ENCODE measurements at places on chromosomes 1 and 21.

GRCh38 chr1:11570821-11571380, 83.3 kb downstream of the FBXO2 start:
- DNase-seq: no peak

GRCh38 chr1:219177940-219178339, 4.3 kb downstream of the LYPLAL1 start:
- no peak for DNase-seq

GRCh38 chr1:160342526-160342925, 524 bp downstream of the COPA start:
- DNase-seq: peak; percentile 75

DNA sequence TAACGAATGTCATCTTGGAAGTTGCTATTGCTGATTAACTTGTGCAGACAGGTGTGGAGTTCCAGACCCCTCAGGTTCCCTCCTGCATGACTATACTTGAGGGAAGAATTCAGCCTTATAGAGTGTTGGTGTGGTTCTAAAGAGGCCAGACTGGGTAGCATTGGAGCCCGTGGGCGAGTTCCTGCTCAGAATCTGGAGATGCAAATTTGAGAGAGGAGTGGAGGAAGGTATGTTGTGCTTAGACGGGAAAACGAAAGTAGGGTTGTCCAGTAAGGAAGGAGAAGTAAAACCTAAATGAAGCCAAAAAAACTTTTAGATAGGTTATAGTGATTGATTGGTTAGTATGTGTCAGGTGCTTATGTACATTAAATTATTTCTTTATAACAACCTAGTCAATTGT, 79.2 kb downstream of the ZNF326 start:
- DNase-seq: no peak

DNA sequence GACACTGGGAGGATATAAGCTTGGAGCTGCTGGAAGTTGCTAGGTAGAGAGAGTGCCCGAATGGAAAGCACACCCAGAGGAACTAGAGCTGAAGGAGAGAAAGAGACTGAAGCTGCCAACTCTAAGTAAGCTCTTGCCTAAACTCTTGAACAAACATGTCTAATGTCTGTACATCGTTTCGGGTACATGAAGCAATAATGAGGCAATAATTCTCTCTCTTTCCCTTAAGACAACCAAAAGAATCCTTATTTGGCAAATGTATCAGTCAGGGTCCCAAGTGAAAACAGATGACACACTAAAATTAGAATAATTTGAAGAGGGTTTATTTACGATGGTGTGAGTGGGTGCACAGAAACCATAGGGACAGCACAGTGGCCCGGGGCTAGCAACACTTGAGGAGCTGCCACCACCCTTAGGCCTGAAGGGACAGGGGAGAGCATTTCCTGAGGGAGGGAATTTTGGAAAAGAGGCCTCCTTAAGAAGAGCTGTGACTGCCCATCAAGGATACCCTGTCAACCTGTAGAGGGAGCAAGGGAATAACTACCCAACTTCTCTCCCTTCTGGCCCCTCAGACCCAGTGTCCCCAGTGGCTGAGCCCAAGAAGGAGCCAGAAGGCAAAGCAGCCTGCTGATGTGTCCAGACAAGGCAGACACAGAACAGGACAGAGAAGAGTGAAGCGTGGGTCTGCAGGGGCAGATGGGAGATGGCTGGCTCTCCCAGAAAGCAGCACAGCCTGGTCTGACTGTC, 36.1 kb upstream of the KHDRBS1 start:
- no peak for DNase-seq

- DNase-seq: no peak
Measured at GRCh38 chr1:162631546-162632191, 595 bp upstream of the DDR2 start.

- DNase-seq: peak; percentile 67
Measured at GRCh38 chr1:11858968-11859871, 475 bp upstream of the NPPB start.

DNA sequence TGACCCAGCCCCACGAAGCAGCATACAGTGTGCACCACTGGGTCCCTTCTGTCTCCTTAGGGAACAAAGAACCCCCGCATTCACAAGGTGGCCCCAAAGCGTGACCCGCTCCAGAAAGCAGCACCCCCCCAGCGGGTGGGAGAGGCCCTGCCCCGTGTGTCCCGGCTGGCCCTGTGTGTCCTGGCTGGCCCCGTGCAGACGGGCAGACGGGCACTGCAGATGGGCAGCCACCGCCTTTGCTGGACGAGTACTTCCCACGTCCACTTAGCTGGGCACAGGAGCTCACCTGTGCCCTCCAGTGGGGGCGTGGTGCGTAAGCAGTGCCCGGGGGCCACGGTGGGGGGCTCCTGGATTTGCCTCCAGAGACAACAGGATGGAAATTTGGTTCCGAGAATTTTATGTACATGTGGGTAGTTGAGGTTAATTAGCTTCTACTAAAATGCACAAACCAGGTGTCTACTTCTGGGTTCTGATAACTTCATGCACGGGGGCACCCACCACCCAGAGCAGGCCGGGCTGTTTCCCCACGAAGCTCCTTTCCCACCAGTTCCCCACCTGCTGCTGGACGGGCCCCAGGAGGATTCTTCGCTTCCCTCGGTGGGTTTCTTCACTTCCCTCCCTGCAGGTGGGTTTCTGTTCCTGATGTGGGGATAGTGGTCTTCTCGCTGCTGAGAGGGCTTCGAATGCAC, 33.2 kb upstream of the SLC19A1 start:
- DNase-seq: no peak

DNA sequence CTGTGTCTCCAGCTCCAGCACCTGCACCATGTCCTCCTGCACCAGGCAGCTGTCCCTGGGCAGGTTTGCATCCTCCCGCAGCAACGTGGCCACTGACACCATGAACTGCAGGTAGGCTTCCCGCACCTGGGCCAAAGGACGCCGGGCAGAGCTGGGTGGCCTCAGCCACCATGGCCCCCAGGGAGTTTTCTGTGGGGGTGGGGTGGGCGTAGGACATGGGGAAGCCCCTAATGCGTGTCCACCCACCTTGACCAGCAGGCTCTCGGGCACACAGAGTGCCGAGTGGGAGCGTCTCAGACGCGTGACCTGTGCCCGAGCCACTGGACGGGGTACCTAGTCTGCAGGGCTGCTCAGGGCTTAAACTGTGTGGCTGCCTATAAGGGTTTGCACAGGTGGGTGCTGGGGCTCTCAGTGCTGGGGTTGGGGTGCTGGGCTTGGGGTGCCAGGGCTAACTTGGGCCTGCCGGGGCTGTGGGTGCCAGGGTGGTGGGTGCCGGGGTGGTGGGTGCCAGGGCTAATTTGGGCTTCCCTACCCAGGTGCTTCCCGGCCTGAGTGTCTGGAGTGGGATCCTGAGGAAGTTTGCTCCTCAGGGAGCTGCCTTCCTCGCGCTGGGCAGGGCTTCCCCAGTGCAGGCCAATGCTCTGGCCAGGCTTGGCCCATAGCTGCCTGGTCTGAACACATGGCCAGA, 17.7 kb downstream of the PRXL2B start:
- DNase-seq: no peak

GRCh38 chr1:82560566-82560965, 759.8 kb downstream of the ADGRL2 start:
- DNase-seq: no peak

DNA sequence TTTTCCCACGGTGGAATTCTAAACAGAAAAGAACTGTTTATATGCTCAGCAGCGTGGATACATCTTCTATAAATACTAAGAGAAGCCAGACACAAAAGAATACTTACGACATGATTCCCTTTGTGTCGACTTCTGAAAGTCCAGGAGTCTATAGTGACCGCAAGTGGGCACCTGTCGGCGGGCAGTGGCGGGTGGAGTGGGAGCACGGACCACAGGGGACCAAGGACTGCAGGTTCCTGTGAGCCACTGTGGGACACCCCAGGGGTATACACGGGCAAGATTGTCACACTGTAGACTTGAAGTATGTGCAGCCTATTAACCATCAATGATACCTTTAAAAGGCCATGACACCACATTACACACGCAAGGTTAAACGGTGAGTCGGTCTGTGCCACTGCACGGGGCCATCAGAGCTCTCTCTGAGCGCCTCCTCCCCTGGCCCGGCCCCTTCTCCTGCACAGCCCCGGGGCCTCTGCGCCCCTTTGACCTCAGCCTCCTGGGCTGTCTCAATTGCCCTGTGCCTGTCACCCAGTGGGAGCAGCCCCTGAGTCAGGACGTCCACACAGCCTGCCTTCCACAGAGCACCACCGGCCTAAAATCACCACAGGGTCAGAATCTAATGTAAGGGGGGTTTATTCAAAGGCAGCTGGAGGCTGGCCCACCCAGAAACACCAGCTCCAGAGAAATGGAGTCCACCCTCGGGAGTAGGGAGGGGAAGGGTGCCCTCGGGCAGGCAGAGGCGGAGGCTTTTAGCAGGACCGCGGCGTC, 90.0 kb upstream of the COL6A1 start:
- no peak for DNase-seq

GRCh38 chr1:29825274-29825940, 589.1 kb downstream of the PTPRU start:
- no peak for DNase-seq

DNA sequence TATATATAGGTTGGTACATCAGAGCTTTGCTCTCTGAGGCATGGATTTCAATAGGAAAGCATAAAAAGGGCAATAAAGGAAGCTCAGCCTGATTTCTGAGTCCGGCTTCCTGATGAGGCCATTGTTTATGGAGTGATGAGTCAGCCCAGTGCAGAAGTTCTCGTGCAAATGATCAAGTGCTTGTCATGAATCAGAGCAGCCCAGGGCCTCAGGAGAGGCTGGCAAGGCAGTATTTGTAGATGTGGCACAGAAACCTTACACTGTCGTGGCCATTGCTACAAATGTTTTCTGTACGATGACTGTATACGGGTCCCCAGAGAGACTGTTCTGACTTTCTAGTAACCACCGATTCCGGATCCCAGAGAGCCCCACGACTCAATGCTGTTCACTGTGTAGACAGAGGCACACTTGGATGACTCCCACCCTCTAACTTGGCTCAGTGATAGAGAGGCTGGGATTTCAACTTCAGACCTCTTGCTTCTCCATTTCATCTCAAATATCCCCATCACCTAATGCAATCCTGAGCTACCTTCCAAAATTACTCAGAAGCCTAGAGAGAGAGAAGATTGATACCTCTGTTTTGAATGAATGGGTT, 26.8 kb downstream of the UMODL1 start:
- peak; percentile 94 for DNase-seq

DNA sequence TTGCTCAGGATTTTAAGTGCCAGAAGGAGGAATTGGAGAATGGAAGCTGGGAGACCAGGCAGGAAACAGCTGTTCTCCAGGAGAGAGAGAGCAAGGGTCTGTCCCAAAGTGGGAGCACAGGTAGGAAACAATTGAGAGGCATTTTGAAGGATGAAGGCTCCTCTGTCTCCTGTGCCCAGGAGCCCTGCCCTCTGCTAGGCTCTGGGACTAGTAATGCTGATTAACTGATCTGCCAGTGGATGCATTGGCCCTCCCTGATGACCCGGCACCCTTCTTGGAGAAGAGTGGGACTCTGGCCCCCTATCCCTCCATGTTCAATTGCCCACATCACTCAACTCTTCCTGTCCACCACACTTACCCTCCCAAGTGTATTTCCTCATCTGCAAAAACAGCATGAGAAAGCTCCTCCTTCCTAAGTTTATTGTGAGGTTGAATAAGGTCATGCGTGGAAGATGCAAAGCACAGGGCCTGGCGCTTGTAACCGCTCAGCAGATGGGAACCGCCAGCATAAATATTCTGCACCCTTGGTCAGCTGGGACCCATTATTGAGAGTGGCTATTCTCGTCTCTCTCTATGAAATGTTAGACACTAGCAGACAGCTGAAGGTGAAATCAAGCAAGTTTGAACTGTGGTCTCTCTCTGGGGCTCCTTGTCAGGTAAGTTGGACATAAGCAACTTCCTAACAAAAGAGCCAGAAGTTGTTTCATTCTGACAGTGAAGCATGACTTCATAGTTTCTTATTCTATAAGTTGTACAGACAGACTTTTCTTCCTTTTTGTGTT, 63.0 kb upstream of the ANGPTL1 start:
- DNase-seq: no peak

Measured in large intestine (tissue), 12 donors.